ENCODE measurements at places on chromosomes 5 and 9. TPM values are rescaled to one million over a fixed set of nuclear protein-coding genes. Genes with fewer than 3 reads are reported as not detected.
A peak's percentile ranks its signal among the peaks of the same experiment; 100 is the strongest.

GRCh38 chr9:38408719-38409118 lies 15.5 kb downstream of the IGFBPL1 start:
- DNase-seq, result no peak
- H3K36me3 ChIP-seq, result no peaks in the 10 kb centered on the region
- no peaks in the 10 kb centered on the region for H3K4me1 ChIP-seq
- no peak overlapping the region for H3K4me3 ChIP-seq
- H3K27me3 ChIP-seq, result peaks cover 27% of the 10 kb centered on the region
- H3K27ac ChIP-seq, result no peak overlapping the region

GRCh38 chr5:80057099-80057498 lies 22.0 kb downstream of the THBS4 start:
- no peaks in the 10 kb centered on the region for H3K36me3 ChIP-seq
- no peak overlapping the region for H3K27ac ChIP-seq
- peaks cover 3% of the 10 kb centered on the region for H3K27me3 ChIP-seq
- no peak for DNase-seq
- H3K4me3 ChIP-seq, result no peak overlapping the region
- peaks cover 19% of the 10 kb centered on the region for H3K4me1 ChIP-seq

- H3K36me3 ChIP-seq, result peaks cover 38% of the 10 kb centered on the region
- H3K27me3 ChIP-seq, result no peaks in the 10 kb centered on the region
- H3K4me3 ChIP-seq, result no peak overlapping the region
- no peak for DNase-seq
These were observed 42.1 kb upstream of the RAPGEF6 start for GRCh38 chr5:131677115-131677514.

DNA sequence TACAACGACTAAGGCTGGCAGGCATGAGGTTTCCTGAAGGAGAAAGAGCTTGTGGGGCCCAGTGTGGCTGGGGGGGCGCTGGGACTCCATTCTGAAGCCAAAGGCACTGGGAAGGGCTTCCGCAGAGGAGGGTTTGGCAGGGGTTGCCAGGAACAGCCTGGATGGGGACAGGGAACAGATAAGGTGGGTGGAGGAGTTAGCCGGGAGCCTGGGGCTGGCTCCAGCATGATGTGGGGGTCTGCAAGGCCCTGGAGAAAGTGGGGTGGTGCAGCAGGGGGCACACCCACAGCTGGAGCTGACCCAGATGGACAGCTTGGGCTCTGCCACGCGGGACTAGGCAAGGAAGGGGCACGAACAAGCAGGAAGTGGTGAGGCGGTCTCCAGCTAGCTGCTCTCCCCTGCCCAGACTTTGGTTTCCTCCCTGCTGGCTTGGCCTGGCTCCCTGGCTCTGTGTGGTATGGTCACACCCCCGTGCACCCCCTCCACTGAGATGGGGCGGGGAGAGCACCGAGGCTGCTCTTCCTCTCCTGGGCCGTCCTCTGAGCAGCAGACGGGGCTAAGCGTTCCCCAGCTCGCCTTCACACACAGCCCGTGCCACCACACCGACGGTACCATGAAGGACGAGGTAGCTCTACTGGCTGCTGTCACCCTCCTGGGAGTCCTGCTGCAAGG lies at the start of gene LTC4S:
TSS of gene LTC4S (plus strand) at position 519 of the 672 bp plus-strand sequence. CDS start at position 614, 95 bp downstream.
- DNase-seq, result no peak
- H3K36me3 ChIP-seq, result no peaks in the 10 kb centered on the region
- H3K4me1 ChIP-seq, result no peaks in the 10 kb centered on the region

PGM5 gene
- 5.8 TPM for total RNA-seq

DNA sequence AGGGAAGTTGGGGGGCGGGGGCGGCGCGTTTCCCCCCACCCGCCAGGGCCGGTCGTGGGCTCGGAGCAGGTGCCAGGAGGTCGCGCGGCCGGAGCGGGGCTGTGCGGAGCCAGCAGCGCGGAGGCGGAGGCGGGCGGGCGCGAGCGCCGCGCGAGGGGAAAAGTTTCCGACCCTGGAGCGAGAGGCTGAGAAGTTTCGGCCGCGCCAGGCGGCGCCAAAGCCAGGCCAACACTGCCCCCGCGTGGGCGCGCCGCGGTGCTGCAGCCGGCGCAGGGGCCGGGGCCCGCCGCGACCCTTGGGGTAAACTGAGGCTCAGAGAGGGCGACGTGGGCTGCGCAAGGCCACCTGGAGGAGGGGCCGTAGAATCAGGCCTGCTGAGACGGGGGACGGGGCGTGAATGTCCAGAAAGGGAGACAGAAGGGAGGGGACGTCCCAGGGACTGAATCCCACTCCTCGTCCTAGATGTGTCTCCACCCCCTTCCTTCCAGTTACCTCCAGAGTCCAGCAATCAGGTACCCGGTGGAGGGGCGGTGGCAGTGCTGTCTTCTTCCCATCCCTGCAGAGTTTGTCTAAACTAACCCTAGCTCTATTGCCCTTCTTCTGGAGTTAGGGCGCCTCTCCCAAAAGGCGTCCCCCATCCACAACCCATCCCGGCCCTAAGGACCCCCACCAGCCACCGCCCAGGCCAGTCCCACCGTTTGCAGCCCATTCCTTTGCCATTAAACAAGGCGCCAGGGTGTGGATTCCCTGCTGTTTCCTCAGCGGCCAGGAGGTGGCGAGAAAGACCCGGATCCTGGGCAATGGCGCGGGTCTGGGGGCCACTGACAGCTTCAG lies 10.2 kb downstream of the C9orf50 start:
- H3K36me3 ChIP-seq, result no peaks in the 10 kb centered on the region
- H3K4me3 ChIP-seq, result peak overlapping the region; percentile 88
- peaks cover 35% of the 10 kb centered on the region for H3K4me1 ChIP-seq
- peak overlapping the region; percentile 81 for H3K27ac ChIP-seq
- H3K27me3 ChIP-seq, result no peaks in the 10 kb centered on the region

GRCh38 chr9:106112935-106113334 lies 418.6 kb downstream of the TMEM38B start:
- no peaks in the 10 kb centered on the region for H3K27me3 ChIP-seq
- DNase-seq, result no peak
- peaks cover 28% of the 10 kb centered on the region for H3K4me1 ChIP-seq
- H3K36me3 ChIP-seq, result no peaks in the 10 kb centered on the region
- H3K4me3 ChIP-seq, result no peak overlapping the region

- no peak overlapping the region for H3K27ac ChIP-seq
- peaks cover 8% of the 10 kb centered on the region for H3K27me3 ChIP-seq
- H3K4me3 ChIP-seq, result no peak overlapping the region
These were observed 29.3 kb downstream of the TRIM32 start for GRCh38 chr9:116716438-116716837.
